ENCODE measurements at places on chromosomes 12 and 14. TPM values are rescaled to one million over a fixed set of nuclear protein-coding genes. Genes with fewer than 3 reads are reported as not detected.
A peak's percentile ranks its signal among the peaks of the same experiment; 100 is the strongest.

DNA sequence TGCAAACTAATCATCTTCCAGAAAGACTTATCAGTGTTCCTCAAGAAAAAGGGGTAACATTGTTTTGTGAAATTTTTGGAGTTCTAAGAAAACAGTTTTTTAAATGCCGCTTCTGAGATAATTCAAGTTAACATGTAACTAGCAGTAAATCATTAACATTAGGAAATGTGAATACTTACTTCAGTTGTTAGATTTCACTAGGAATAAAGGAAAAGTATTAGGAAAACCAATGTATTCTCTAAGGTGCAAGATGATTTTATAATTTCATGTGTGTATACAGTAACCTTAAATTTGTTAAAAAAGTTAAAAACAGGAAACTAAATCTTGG, 36.8 kb downstream of the PAPOLA start:
- DNase-seq, result no peak

The TAS2R43 gene
- total RNA-seq, result 15.1 TPM

GRCh38 chr12:72369423-72369959, 97.3 kb downstream of the TRHDE start:
- DNase-seq, result no peak

The OR11H7 gene
- not detected for total RNA-seq

The KRT75 gene
- total RNA-seq, result not detected

DNA sequence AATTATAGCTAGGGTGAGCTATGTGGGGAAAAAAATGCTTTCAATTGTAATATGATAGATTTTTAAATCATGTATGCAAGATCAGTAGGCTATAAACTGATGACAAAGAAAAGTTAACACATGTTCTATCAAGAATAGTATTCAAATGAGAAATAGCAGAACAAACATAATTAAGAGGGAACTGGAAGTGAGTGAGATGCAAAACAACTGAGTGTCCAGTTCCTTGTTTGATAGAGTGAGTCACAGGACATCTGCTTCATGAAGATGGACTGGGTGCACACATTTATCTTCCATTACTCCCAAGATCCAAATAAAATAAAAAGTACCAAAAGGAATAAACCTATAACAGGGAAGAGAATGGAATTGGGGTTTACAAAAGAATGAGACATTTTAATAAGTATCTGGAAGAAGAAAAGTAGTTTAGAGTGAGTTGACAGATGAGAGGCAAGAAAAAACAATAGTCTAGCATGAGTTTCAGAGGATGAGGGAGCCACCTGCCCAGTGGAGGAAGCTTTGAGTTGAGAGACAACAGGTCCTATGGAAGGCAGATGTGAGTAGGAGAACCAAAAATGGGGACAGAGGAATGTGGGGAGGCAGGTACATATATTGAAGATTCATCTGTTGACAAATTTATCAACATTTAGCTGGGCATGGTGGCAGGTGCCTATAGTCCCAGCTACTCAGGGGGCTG, 178.1 kb upstream of the ARHGAP5 start:
- DNase-seq, result no peak

DNA sequence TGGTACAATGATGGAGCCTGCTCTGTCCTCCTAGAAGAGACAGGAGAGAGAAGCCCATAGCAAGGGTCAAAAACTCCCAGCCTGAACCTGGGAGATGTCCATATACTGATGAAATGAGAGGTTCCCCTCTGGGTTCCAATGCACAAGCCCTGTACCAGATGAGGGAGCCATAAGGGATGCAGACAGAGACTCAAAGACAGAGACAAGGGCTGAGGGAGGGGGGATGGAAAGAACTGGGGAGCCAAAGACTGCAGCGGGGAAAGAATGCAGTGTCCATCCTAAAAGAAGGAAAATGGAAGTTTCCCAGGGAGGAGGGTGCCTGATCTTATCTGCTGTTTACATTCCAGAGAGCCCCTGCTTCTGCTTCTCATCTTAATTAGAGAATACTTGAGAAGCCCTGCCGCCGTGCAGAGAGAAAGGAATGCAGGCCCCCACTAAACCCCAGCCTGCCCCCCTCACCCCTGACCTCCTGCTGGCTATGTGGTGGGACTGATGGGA, 27.7 kb downstream of the KRT18 start:
- DNase-seq, result peak; percentile 81

The CMA1 gene
- not detected for total RNA-seq

DNA sequence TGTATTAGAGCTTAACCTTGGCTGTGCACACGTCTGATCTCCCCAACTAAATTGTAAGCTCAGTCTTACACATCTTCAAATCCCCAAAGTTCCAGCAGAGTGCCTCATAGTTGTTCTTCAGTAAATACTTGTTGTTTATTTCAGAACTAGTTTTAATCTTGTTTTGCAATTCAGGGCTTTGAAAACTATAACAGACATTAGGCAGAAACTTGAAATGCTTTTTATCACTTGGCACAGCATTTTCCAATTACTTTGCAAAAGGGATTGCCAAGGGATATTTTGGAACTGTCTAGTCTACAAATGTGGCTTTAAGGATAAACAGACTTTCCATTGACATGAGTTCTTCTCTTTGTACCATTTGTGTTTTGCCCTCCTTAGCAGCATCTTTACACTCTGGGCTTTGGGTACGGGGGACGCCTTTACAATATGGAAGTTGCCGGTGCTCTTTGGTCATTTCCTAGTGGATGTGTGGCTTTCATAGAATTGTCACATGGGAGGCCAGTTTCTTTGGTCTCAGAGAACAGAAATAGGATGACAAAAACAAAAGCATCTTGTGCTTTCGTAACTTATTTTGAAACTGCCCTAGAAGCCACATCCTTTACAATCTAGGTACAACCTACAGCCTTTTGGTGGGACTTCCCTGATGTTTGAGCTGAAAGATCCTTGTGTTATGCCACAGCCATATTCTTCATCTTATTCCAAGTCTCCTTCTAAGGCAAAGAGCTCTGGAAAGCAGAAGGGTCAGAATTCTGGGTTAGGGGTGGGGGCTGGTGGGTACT, 96.9 kb downstream of the NPAS3 start:
- DNase-seq, result no peak

DNA sequence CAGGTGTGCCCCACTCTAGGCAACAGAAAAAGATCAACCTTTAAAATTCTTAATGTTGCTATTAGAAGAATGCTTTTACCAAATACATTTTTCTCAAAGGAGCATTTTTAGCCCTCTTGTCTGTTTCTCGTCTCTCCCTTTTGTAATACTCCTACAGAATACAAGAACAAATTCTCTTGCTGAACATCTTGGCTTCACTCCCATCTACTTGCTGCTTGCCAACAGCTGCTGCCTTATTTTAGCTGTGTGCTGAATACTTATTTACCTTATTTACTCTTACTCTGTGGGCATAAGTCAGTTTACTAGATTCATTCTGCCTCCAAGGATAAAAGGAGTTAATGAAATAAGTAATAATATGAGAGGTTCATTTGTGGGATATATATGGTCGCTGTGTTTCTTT, 70.8 kb downstream of the POLR3B start:
- DNase-seq, result peak; percentile 56

The TAS2R46 gene
- total RNA-seq, result 1.6 TPM

DNA sequence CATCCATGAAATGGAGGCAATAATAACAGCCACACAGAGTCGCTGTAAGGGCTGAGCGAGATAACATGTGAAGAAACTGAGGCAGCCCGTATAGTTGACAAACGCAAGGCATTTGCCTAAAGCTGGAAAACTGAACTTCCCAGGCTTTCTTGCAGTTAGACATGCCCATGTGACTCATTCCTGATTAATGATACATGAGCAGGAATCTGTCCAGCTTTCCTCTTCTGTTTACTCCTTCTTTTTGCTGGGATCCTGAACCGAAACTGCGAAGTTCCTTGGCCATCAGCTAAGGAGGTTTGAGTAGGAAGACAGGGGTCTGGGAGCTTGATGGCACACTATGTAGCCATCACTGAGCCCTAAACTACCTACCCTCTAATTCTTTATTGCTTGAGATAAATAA, 52.2 kb downstream of the ST8SIA1 start:
- DNase-seq, result no peak

- no peak for DNase-seq
Measured at GRCh38 chr14:82655770-82656169, 1122.1 kb upstream of the SEL1L start.

The MYRFL gene
- total RNA-seq, result 0.15 TPM

The TROAP gene
- total RNA-seq, result 1.2 TPM

DNA sequence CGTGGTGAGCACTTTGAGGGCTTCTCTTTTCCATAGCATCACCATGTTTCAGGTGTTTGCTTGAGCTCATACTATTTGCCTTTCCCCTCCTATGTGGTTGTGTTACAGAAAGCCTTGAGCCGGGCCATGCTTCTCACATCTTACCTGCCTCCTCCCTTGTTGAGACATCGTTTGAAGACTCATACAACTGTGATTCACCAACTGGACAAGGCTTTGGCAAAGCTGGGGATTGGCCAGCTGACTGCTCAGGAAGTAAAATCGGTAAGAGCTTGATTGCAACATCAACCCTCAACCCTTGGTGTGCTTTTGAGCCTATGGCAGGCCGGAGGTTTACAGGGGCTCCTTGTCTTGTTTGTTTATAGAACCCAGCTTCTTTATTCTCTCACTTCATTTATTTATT, 8.1 kb downstream of the LETMD1 start:
- no peak for DNase-seq

DNA sequence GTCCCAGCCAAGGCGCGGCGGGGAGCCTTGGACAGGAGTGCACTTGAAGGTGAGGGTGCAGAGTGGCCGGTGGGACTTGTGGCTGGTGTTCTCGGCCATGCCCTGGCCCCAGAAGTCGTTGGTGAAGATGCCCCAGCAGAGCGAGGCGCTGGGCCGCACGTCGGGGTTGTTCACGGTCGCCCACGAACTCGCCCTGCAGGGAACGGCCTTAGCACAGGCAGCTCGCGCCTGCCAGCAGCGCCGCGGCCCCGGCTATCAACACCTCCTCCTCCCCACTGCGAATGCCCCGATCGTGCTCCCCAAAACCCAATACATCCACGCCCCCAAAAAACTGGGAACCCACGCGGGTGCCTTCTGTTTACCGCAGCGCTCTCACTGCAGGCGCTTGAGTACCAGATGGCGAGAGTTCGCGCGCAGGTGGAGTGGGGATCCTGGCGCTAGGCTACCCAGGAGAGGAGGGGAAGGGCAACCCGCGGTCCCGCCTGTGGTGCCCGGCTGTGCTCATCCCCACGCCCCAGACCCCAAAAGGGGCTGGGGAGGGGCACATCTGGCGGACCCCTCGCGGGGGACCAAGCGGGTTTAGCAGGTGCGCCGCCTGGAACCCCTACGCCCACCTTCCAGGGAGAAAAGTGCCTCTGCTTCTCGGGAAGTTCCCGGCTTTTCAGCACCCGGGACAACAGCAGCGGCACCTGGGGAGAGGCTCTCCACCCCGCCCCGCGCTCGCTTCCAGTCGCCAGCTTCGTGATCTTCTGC, 386.3 kb upstream of the TMTC1 start:
- DNase-seq, result no peak

The KRT74 gene
- not detected for total RNA-seq

The LHX5 gene
- total RNA-seq, result not detected

The SPIC gene
- total RNA-seq, result 0.28 TPM

GRCh38 chr12:115864396-115864795, 413.1 kb downstream of the MED13L start:
- DNase-seq, result peak; percentile 72

The ESR2 gene
- total RNA-seq, result 0.55 TPM

The EIF4B gene
- 301 TPM for total RNA-seq
